ENCODE measurements at places on chromosomes 5 and 9.

DNA sequence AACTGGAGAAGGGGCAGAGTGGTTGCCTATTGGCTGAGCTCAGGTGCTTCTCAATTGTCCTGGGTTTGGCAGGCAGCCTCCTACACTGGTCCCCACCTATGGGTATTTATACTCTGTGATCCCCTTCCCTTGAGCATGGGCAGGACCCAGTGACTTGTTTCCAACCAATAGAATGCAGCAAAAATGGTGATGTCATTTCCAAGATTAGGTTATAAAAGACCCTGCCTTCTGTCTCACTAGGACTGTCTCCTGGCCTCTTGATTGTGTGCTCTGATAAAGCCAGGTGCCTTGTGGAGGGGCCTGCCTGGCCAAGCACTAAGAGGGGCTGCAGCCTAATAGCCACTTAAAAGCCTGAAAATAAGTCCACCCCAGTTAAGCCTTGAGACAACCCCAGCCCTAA, 76.1 kb downstream of the MSX2 start:
- no peak for DNase-seq

DNA sequence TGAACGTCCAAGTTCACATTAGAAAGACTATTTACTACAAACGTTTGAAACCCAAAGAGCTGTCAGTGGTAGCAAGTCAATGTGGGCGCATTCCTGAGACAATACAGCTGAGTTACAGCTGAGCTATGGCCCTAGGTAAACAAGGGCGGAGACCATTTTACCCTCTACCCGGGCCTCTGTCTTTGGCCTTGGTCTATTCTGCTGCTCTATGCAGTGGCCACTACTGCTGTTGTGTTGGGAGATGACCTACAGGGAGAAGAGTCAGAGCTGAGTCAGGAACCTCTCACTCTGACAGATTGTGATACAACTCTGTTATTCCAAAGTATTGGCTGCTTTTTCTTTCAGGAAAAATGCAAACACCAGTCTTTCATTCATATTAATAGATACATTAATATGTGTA, 700.6 kb downstream of the SEMA5A start:
- no peak for DNase-seq

DNA sequence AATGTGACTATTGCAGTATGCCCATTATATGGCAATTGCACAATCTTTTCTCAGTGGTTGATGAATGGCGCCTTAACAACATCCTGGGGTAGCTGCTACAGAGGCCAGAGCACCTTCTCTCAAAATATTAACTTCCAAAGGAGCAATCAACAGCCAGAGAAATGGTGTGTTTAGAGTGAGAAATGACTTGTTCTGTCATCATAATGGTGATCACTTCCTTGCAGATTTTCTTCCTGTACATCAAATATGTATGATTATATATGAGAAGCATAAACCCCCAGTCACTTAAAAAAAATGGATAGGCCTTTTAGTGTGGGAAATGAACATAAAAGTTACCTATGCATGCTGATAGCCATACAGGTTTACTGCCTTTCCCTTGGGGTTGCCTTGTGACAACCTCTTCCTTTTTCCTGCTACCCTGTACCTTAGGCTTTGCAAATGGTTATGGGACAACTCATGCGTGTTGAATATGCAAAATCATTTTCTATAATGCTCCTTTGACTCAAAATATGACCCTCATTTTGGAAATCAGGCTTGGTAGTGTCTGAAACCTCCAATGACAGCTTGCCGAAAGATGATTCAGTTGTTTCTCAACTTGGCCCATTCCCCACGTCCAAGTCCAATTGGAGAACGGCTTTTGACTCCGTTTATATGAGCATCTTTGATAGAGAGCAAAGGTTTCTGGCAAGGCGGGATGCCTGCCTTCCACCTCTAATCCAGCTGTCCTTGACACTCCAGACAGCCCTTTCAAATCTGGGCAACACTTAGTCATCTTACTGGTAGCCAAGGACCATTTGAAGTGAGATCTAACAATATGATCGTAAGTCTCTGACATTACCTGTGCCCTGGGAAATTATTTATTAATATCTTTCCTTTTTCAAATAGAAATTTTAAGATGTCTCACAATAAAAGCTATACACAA, 69.3 kb downstream of the SLC1A1 start:
- no peak for DNase-seq

DNA sequence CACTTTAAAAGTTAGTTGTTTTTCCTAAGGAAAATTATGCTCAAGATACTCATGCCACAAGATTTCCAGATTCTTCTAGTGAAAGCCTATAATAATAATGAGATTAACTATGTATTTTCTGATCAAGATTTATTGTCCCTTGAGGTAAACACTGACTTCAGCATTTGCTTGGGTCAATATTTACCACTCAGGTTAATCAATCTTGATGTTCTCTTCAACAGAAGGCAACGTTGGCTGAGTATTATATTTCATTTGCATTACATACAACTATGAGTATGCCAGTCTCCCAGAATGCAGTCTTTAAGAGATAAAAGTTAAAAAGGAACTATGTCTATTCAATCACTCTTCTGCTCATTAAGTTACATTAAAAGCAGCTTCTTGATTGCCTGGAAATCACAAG, 115.6 kb downstream of the GPR21 start:
- no peak for DNase-seq

GRCh38 chr9:124707666-124708065, 63.4 kb downstream of the NR6A1 start:
- DNase-seq, result no peak

DNA sequence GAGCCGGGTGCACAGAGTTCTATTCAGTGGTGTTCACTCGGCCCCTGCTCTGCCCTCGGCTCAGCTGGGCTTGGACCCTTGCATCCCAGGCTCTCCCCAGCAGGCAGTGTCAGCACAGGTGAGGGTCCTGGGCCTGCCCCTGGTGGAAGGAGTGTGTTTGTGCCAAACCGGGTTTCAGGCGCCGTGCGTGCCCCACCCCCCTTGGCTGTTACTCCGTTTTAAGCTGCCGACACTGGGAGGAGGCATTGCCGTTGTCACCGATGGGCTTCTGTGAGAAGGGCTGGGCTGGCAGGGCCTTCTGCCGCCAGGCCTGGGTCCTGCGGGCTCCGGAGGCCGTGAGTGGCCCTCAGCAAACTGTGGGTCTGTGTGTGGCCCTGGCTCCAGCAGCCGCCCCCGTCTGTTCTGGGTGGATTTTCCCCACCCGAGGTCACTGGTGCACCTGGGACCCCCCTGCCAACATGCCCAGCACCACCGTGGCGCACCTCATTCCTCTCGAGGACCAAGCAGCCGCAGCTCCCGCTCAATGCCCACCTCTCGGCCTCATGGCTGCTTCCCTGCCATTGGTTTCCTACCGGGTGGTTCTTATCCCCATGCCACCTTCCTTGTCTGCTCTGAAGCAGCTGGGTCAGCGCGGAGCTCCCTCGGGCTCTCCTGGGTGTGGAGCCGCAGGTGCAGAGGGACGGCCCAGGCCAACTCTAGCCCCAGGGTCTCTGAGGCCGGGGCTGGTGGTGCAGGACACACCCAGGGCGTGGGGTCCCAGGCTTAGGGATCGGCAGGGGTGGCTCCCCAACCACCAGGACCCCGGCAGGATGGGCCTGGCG, 44.3 kb upstream of the EXOC3 start:
- no peak for DNase-seq

- no peak for DNase-seq
Measured at GRCh38 chr5:139985733-139986132, 57.4 kb downstream of the NRG2 start.

DNA sequence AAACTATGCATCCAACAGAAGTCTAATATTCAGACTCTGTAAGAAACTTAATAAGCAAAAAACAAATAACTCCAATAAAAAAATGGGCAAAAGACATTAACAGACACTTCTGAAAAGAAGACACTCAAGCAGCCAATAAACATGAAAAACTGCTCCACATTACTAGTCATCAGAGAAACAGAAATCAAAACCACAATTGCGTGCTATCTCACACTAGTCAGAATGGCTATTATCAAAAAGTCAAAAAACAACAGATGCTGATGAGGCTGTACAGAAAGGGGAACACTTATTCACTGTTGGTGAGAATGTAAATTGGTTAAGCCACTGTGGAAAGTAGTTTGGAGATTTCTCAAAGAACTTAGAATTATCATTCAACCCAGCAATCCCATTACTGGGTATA, 101.2 kb upstream of the TRIM32 start:
- no peak for DNase-seq

DNA sequence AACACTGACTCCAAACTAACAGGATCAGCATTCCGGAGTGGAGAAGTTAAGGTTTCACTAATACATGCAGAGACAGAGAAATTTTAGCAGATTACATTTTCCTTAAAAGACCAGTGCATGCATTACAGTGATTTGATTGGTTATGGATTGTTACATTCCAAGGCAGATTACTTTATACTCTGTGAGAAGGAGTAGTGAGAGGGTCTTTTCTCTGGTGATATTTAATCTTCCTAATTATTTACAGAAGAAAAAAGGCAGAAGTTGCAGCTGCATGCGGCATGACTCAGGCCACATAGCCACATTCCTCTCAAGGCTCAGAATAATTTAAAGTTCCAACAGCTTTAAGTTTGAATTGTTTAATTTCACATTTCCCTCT, 53.0 kb upstream of the PDZD2 start:
- no peak for DNase-seq

- DNase-seq, result no peak
Measured at GRCh38 chr5:154673506-154673905, 81.7 kb upstream of the LARP1 start.

DNA sequence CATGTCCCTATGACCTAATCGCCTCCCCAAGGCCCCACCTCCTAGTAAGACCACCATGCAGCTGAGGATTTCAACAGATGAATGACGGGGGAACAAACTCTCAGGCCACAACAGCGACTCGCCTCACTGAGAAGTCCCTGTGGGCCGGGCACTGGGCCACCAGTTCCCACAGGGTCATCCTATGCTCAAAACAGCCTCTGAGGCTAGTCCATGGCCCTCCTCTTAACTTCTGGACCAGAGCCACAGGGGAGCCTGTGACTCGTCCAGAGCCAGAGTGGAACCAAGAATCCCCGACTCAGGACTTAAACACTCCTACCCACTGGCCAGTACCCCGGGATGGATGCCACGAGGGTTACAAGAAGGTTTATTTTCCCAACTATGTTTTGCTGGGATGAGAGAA, 12.3 kb downstream of the GFPT2 start:
- no peak for DNase-seq

GRCh38 chr5:66122379-66123034, 21.6 kb upstream of the SREK1 start:
- no peak for DNase-seq

- DNase-seq, result no peak
Measured at GRCh38 chr5:43121913-43122484, 1.3 kb downstream of the ZNF131 start.

GRCh38 chr5:41874512-41875060, 4.4 kb upstream of the OXCT1 start:
- DNase-seq, result no peak

DNA sequence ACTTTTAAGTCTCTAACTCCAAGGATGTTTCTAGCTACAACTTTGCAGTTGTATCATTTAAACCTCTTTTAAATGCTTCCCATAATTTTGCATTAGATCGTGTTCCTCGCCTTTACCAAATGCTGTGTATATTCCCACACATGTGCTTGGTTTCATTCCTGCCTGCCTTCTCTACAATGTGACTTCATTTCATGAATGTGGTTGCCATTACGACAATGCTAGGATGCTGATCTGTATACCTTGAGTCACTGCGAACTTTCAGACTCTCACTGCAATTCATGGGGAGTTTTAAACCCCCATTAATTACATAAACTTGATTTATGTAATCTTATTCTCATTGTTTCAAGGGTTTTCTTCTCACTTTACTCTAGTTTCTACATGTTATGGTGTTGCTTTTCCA, 50.3 kb downstream of the UBE2QL1 start:
- no peak for DNase-seq

- no peak for DNase-seq
Measured at GRCh38 chr5:126166368-126166767, 256.8 kb upstream of the GRAMD2B start.

- DNase-seq, result peak; percentile 58
Measured at GRCh38 chr9:89714321-89714720, 109.5 kb downstream of the GADD45G start.

- no peak for DNase-seq
Measured at GRCh38 chr5:14608169-14608568, 26.6 kb downstream of the OTULINL start.

DNA sequence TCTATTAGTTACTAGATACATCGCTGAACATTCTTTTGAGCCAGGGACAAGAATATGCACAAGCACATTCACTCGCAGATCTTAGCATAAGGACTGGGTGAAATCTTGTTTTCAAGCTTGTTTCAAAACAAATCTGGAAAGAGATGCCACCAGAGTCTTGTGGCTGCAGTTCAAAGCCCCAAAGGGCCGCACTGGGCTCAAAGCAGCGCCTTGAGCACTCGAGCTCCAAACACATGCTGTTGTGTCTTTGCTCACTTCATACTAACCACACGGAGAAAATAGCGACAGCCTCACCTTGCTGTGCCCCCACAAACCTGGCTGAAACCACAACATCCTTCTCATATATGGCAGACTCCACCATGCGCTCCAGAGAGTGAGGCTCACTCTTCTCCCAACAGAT, 34.2 kb upstream of the IL7R start:
- no peak for DNase-seq

GRCh38 chr9:4680173-4680525, 780 bp downstream of the CDC37L1 start:
- DNase-seq, result peak; percentile 38

- DNase-seq, result no peak
Measured at GRCh38 chr5:170606941-170607340, 103.1 kb downstream of the KCNIP1 start.

DNA sequence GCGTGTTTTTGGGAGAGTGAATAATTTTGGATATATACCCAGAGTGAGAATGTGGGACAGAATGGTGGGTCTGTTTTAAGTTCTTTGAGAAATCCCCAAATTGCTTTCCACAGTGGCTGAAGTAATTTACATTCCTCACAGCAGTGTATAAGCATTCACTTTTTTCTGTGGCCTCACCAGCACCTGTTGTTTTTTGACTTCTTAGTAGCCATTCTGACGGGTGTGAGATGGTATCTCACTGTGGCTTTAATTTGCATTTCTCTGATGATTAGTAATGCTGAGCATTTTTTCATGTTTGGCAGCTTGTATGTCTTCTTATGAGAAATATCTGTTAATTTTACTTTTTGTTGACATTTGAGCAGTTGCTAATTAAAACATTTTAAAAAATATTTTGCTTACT, 9.4 kb upstream of the SPATA31D1 start:
- DNase-seq, result no peak

DNA sequence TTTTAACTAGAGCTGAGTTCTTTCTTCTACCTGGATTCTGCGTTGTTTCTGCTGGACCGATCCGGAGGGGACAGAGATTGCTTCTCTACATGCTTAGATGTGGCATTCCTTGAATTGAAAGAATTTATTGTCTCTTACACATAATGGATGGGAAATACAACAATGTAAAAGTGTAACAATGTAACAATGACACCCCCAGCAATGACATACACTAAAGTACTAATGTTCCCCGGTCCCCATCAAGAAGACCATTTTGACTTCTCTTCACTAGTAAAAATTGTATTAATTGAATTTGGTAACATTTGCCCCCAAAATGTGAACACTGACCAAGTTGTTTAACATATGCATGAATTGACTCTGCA, 760.2 kb downstream of the TAF11L14 start:
- DNase-seq, result no peak

GRCh38 chr9:110769667-110770066, 101.1 kb downstream of the MUSK start:
- DNase-seq, result no peak

- no peak for DNase-seq
Measured at GRCh38 chr5:132927355-132928061, 35.9 kb downstream of the AFF4 start.

GRCh38 chr5:74141053-74141452, 499.5 kb downstream of the ENC1 start:
- DNase-seq, result no peak

- DNase-seq, result peak; percentile 42
Measured at GRCh38 chr5:160423099-160423498, 1.4 kb downstream of the PTTG1 start.

Measured in umbilical cord (tissue), 2 donors.